Nephron progenitor cell (in vitro differentiated cells): ENCODE measurements at places on chromosomes 6 and 20.

GRCh38 chr6:88908598-88909548, 54.5 kb downstream of the RNGTT start:
- no peak for DNase-seq

DNA sequence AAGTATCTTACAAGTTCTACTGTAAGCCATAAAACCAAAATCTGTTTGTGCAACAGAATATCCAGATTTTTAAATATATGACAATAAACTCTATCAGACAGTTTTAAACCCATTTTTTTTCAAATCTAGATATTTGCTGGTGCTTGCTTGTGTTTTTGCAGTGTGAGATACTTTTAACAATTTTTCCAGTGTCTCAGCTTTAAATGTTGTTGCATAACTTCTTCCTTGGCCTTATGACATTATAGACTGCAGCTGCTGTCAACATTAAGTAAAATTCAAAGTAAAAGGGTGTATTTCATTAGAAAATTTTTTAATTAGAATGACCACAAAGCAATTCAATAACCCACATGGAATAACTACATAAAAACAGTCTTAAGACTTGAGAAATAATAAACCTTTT, 139.5 kb downstream of the PTPRK start:
- no peak for DNase-seq

DNA sequence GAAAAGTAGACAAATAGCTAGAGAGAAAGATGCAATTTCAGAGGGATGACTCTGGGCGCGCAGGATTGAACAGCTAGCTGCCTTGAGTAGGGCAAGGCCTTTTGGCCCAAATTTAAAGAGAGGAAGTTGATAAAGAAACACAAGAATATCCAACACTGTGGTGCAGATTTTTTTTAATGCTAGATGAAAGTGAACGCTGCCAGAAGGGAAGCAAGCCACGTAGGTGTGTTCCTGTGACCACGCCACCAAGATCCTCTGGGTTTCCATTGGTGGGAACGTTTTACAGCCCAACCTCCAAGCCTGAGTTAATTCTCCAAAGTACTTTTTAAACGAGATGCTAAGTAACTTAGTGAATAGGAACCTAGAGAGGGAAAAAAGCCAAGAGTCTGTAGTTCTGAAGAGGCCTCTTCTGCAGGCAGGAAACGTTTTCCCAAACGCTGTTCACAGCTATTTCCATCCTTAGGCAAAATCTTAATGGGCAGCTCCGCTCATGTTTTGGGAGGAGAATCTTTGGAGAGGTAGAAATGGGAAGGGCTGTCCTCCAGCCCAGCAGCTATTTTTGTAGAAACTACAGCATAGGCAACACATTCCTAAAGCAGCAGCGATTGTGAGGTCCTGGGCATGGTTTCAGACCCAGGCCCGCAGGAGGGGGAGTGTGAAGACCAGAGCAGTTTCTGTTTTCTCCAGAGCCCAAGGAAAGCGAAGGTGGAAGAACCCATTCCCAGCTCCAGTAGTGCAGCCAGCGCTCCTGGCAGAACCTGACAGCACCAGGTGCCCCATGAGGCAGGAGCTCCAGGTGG, 8.2 kb downstream of the LY86 start:
- no peak for DNase-seq

DNA sequence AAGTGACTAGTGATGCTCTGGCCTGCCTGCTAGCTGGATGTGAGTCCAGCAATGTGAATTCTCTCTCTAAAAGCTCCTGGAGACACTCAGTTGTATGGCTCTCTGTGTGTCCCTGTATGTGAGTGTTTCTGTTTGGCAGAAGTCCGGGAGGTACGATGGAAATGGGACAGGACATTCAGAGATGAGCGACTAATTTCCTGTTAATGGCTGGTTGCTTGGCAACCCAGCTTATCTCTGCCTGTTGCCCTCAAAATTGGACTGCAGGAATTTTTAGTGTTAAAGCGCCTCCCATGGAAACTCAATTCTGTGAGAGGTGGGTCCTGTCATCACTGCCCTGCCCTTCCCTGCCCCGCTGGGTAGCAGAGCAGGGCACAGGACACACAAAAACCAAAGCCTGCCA, 136.8 kb upstream of the LRFN2 start:
- no peak for DNase-seq

GRCh38 chr6:151451417-151451949, 443 bp downstream of the RMND1 start:
- no peak for DNase-seq

DNA sequence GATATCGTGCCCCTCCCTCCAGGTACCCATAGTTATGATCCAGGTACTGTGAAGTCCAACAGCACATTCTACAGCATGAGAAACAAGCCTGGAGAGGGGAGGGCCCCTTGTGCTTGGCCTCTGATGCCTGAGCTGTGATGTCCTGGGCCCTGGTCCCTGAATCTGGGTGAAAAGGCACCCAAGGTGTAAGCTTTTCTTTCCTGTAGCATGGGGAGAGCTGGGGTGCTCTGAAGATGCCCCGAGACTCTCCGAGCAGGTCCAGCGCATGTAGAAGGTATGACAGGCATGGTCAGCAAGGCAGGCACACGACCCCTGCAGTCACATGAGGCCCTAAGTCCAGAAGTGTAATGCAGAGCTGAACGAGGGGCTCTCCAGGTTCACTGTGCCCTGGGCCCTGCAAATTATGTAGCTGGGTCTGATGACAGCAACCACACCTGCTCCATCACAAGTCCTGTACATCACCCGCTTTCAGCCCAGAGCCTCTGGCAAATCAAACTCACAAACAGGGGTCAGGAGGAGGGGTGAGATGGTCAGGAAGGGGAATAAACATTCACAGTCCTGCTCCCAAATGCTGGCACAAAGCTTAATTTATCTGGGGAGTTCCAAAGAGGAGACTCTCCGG, 1.8 kb upstream of the CTSZ start:
- DNase-seq, result no peak

DNA sequence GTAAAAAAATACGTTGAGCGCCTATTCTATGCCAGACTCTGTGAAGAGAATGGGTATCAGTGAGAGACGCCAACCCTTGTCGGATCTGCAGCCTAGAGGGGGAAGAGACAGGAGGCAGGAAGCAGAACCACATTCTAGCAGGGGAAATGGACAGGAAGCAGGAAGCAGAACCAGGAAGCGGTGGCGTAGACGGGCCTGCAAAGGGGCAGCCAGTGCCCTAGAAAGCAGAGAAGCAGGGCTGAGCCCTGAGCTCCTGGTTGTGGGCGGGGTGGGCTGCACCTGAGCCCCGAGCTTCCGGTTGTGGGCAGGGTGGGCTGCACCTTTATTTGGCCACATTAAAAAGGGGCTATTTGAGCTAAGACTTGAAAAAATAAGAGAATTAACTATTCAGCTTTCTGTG, 71.9 kb downstream of the FAM120B start:
- no peak for DNase-seq

- DNase-seq, result no peak
Measured at GRCh38 chr20:11166712-11167111, 492.9 kb upstream of the JAG1 start.
